ENCODE measurements at places on chromosomes 7 and 10. TPM values are rescaled to one million over a fixed set of nuclear protein-coding genes. Genes with fewer than 3 reads are reported as not detected.

Gene TMEM26
- 3.9 TPM for total RNA-seq

- DNase-seq: no peak
These were observed 73.5 kb downstream of the TFPI2 start for GRCh38 chr7:93817004-93817403.

Gene UBTD1
- 9.1 TPM for total RNA-seq

Gene PNLIPRP3
- not detected for total RNA-seq

DNA sequence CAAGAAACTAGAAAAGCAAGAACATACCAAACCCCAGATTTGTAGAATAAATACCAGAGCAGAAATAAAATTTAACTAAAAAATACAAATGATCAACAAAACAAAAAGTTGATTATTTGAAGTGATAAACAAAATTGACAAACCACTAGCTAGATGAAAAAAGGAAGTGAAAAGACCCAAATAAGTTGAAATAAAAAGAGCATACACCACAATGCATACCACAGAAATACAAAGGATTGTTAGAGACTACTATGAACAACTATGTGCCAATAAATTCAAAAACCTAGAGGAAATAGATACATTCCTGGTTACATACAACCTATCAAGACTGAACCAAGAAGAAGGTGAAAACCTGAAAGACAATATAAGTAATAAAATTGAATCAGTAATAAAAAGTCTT, 333.4 kb downstream of the SH2D4B start:
- DNase-seq: no peak

Gene KCND2
- total RNA-seq: 3.7 TPM

Gene UTF1
- not detected for total RNA-seq

DNA sequence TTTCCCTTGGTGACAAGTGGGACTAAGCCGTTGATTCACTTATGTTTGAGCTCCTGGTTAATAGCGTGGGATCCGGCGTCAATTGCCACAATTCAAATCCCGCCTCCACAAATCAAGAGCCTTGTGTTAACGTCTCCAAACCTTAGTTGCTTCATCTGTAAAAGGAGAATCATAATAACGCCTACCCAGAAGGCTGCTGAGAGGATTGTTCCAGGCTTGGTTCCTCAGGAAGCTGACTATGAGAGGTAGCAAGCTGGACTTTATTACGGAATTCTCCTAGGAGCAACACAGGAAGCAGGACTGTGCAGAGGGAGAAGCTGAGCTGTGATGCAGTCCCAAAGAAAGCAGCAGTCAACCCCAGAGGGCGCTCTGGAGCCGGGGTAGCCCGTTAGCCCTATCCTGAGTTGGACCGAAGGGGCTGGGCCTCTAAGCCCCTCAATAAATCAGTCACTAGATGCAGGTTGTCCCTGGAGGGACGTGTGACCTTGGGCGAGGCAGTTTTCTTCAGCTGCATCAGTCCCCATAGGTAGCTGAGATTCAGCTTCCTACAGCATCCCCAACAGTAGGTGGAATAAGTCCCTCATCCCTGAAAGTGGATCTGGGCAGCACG, 6.9 kb upstream of the BAG3 start:
- no peak for DNase-seq
